NCI-H524 treated with DMSO at 0.1 percent for 48 hours (cell line): ENCODE measurements at places on chromosomes 2 and 18.

DNA sequence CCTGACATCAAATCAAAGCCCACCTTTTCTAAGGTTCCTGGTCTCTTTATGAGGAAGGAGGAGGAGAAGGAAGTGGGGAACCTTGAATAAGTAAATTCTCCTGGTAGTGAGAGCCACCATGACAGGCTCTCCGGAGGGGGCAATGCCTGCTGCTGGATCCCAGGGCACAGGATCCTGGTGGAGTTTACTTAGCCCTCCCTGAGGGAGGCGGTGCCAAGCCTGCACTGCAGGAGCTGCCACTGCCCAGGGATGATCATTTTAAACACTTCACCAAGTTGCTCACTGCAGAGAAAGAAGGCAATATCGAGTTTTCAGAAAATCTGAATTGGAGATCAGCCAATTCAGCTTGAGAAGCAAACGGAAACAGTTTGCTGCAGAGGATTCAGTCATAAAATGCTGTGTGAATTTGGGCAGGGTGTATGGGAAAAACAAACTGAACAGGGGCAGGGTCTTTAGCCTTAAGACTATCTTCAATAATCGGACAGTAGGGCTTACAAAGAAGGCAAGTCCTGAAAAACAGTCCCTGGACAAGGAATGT, 200.7 kb downstream of the RAD51AP2 start:
- no peak for DNase-seq

DNA sequence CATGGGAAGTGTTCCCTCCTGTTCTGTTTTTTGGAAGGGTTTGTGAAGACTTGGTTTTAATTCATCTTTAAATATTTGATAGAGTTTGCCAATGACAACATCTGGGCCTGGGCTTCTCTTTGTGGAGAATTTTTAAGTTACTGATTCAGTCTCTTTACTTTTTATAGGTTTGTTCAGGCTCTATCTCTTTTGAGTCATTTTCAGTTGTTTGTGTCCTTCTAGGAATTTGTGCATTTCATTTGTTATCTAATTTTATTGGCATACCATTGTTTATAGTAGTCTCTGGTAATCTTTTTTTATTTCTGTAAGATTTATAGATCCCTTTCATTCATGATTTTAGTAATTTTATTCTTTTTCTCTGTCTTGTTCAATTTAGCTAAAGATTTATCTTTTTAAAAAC, 14.6 kb downstream of the SCLY start:
- no peak for DNase-seq

- no peak for DNase-seq
Observed at GRCh38 chr2:74979844-74980243, 21.4 kb downstream of the POLE4 start.

GRCh38 chr2:18623782-18624181, 34.4 kb upstream of the NT5C1B start:
- DNase-seq: no peak

DNA sequence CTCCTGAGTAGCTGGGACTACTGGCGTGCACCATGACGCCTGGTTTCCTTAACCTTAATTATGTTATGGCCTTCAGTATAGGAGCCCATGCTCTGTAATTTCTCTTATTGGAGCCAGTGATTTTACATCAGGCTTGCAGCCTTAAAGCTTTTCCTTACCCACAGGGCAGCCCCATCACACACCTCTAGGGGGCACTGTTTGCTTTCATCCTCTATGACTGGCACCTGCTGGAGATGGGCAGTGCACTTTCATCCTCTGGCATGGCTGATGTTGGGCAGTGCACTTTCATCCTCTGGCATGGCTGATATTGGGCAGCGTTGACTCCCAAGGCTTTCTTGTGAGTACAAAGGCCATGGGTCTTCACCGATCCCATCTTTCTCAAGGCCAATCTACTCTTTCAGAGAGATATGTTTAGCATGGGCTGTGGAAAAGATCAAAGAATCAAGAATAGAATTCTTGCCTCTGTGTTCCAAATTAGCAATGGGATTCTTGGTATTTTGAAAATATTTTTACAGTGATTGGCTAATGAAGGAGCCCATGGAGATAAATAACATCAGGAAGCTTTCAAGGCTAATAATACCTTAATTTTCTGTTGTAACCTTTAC, 80.7 kb upstream of the MEX3C start:
- DNase-seq: no peak

GRCh38 chr2:44942304-44943030, 965 bp downstream of the SIX3 start:
- DNase-seq: no peak

GRCh38 chr18:35430721-35431373, 53.7 kb upstream of the ZNF396 start:
- no peak for DNase-seq

- DNase-seq: no peak
Observed at GRCh38 chr2:150485871-150486538, 1.5 kb downstream of the RND3 start.

- DNase-seq: no peak
Observed at GRCh38 chr2:132943829-132944228, 273.8 kb upstream of the LYPD1 start.
